ENCODE measurements at places on chromosomes 4 and X.
A peak's percentile ranks its signal among the peaks of the same experiment; 100 is the strongest.

DNA sequence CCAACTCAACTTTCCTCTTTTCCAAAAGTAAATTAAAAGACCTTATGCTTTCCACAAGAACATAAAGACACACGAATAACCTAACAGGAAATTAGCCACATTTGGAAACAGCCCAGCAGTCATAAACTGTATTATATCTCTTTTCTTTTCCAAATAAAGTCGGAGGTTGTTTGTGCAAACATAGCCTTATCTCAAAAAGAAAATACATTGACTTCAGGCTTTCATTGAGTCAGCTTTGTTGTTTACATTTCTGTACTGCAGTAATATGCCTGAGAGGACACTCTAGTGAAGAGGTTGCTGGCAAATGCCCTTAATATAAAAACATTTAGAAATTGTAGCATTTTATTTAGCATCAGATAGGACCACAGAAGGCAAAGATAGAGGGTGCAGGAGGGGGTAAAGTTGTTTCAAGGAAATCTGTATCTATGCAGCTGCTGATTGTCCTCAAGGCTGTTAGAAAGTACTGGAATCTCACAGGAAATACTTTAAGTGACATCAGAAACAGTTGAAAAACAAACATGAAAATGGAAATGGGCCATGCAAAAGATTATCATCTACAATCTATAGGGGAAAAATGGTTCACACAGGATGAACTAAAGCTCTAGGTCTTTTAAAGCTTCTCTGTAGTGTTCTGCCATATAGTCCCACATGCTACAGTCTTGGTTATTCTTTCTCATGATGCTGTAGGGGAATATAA, 14.5 kb downstream of the LNX1 start:
- DNase-seq = no peak

- peak; percentile 51 for DNase-seq
Measured at GRCh38 chr4:177250056-177250696, 59.5 kb upstream of the NEIL3 start.

GRCh38 chr4:160894128-160894527, 1269.7 kb downstream of the FSTL5 start:
- DNase-seq = no peak

GRCh38 chr4:172143605-172144314, 330.6 kb downstream of the GALNTL6 start:
- DNase-seq = no peak

DNA sequence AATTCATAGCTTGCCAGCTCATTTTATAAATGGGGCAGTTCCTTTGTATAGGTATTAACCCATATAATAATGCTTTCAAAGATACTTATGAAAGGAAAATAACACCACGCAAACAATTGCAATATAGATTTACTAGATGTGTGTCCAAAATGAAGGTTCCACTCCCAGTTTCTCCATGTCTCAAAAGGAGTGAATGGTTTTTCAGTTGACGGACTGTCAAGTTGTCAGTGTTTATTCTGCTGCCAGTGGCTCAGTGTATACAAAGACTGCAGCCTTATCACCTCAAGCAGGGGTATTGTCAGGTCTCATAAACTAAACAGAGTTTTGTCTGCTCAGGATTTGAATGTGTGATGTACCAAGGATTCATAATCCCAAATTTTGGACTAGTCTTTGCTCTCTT, 585.3 kb upstream of the ATOH1 start:
- no peak for DNase-seq

DNA sequence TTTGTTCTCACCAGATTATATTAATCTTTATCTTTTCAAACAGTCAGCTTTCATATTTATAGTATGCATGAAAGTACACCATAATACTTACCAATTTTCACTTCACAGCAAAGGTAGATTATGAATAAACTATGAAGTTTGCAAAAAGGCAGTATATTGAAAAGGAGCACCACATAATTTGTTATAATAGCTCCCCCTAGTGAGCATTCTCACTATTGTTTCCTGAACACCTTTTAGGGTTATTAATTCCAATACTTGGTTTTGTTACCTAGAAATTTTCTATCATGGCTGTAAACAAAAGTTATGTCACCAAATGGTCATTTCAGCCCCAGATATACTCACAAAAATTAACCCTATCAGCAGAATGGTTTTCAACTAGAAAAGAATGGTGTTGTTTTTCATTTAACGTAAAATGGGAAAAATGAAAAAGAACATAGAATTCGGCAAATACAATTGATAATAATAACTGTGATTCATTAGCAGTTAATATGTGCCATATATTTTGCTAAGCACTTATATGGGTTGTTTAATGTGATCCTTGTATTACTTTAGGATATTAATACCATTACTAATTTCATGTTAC, 30.2 kb upstream of the NKX6-1 start:
- no peak for DNase-seq

DNA sequence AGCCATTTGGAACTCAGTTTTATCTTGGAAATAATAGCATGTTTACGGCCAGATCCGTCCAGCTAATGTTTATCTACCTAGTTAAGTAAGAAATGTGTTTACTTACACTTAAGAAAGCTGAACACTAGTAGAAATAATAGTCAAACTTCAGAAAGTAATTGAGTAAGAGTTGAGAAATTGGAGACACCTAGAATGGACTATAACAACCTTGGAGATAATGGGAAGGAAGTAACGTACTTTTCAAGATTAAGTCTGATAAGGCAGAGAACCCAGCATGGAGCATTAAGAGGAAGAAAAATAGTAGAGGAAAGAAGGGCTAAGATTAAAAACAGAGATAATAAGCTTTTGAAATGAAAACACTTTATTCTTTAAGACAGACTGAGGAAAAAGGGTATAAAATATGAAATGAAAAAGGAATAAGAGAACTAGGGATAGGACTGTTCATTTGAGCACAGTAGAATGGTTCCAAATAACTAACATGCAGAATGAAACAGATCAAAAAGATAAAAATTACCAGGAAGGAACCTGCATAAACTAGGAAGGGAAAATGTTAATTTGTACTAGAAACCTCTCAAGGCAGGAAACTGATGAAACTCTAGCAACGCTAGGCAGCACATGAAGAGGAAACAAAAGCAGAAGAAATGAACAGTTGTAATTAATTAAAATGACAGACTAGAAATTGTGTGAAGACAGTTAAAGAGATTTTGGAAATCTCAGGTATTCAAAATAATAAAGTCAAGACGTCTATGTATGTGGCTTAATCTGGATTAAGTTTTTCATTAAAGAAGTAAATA, 71.7 kb downstream of the FBXW7 start:
- DNase-seq = no peak

- no peak for DNase-seq
Measured at GRCh38 chr4:179768996-179769395, 2326.8 kb upstream of the AGA start.

GRCh38 chr4:79607979-79608378, 200.0 kb upstream of the GK2 start:
- no peak for DNase-seq

GRCh38 chr4:112284662-112285411, 867 bp downstream of the TIFA start:
- peak; percentile 11 for DNase-seq

All from foreskin melanocyte (primary cell).